Activated naive CD8-positive, alpha-beta T cell treated with anti-CD3 and anti-CD28 coated beads for 36 hours (primary cell): ENCODE measurements at places on chromosomes 3 and 15. TPM values are rescaled to one million over a fixed set of nuclear protein-coding genes. Genes with fewer than 3 reads are reported as not detected.

DNA sequence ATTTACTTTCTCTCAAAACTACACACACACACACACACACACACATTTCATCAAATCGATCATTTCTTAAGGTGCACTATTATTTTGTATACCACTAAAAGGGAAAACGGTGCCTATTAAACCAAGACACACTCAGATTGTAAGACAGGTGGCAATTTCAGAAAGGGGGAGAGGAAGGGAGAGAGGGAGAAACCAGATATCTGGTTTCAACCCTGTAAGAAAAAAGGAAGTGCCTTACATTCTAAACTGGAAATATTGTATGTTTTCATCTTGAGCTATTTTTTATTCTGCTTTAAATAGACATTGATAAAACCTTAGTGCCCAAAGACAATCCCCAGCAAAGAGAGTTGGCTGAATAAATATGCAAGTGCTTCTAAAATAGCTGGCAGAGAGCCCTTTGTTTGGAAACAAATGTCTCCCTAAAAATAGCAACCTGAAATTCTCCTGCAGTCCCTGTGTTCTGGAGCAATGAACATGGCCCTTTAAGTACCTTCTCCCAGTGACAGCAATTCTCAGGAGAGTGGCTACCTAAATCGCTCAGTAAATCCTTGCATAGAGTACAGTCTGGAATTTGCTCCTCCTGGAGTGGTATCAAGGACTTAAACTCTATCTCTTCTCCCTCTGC, 85.7 kb downstream of the RARB start:
- no peak for DNase-seq

DNA sequence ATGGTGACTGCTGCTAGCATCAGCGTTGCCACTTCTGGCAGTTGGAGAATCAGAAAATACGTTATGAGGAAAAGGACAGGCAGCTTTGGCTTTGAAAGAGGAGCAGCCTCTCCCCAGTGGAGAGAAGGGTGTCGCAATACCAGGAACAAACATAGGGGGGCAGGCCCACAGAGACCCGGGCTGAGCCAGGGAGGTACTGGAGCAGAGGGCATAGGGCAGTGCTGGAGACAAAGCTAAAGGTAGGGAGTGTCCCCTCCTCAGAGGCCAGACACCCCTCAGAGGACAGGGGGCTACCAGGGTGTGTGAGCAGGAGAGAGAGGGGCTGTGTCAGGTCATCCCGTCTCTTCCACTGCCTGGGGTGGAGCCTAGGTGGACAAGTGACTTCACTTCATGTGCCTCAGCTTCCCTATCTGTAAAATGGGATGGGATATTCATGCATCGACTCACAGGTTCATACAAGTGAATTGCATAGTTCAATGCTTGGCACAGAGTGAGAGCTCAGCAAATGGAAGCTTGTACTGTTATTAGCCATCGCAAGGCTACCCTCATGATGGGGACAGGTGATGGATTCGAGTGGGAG, 49.7 kb upstream of the LIMD1 start:
- DNase-seq, result no peak

DNA sequence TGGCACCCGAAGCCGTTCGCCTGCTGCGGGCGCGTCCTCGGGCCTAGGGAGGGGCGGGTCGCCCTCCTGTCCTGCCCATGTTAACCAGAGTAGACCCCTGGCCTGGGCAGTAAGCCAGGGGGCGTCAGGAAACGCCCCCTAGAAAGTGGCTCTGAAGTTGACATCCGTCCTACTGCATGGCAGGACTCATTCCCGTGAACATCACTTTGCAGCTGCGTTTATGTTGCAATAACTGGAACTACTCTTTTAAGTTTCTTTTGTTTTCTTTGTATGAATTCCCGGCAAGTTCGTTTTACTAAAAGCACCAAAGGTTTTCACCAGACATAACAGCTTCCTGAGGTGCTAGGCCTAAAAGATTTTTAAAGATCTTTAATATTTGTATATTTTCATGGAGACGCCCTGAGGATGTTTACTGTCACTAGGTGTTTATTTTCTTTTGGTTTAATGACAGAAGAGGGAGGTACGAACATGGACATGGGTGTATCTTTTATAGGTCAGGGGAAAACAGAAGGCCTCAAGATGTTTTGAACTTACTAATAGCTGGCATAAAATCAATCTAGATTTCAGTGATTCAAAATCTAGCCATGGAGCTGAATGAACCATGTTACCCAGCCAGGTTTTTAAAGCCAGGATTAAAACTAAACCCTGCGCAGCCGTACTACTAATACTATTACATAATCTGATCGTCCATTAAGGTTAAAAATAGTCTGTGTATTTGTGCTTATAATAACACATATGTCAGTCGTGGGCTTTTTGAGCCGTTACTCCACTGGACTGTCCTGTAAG, 1.0 kb downstream of the C15orf61 start:
- DNase-seq, result no peak

- peak; percentile 27 for DNase-seq
Observed at GRCh38 chr15:97961067-97961954, 808 bp downstream of the ARRDC4 start.

MNS1 gene
- total RNA-seq, result 0.70 TPM

PLS1 gene
- 6.2 TPM for total RNA-seq
